Activated CD4-positive, alpha-beta memory T cell treated with anti-CD3 and anti-CD28 coated beads, Interleukin-2, amount 10 ng/mL, durations not matched to agents 7 days and 5 days (primary cell): ENCODE measurements at places on chromosomes 7 and 10. TPM values are rescaled to one million over a fixed set of nuclear protein-coding genes. Genes with fewer than 3 reads are reported as not detected.

- H3K27me3 ChIP-seq: no peaks in the 10 kb centered on the region
- H3K4me3 ChIP-seq: no peak overlapping the region
- no peaks in the 10 kb centered on the region for H3K36me3 ChIP-seq
- no peak overlapping the region for H3K27ac ChIP-seq
Observed at GRCh38 chr7:87083865-87084519, 24.5 kb upstream of the ELAPOR2 start.

Gene ACSM6
- not detected for total RNA-seq

DNA sequence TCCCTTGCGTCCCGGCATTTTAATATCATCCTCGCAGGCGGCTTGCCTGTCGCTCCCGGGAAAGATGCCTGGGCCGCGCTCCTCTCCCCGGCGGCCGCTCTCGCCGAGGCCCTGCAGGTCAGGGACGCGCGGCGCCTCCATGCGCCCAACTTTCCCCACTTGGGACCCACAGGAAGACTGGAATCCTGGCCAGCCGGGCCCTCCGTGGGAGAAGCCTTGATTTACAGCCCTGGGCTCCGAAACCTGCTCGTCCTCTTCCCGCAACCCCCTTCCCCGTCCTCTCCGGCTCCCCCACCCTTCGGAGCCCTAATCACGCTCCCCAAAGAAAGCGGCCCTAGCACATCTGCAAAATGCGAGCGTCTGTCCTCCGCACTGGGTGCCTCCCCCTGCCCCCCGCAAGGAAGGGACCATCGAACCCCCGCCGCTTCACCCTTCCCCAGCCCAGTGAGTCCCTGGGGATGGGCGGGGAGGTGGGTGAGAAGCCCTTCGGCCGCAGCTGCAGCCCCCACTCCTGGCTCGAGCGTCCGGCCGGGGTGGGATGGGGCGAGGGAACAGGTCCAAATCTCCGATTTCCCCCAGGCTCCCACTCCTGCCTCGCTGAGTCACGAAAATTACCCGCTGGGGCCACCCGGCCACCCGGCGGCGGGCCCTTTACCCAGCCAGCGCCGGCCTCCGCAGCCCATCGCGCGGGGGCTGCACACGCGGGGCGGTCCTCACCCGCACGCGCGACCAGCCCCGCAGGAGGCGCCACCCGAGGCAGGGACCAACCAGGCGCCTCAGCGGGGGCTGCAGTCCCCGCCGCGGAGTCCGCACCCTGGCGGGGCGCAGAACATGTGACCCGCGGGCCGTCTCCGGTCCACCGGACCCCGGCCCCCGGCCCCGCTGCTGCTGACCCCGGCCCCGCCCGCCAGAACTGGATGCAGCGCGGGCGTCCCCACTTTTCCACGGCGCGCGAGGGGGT is 695 bp downstream of the HSPA12A start:
- no peaks in the 10 kb centered on the region for H3K36me3 ChIP-seq
- no peak for DNase-seq
- no peak overlapping the region for H3K4me3 ChIP-seq
- no peak overlapping the region for H3K27ac ChIP-seq

Gene LIPN
- total RNA-seq: not detected
